ENCODE measurements at places on chromosomes 16 and 17. TPM values are rescaled to one million over a fixed set of nuclear protein-coding genes. Genes with fewer than 3 reads are reported as not detected.

The GRIN2A gene
- total RNA-seq, result 0.30 TPM

GRCh38 chr17:76646712-76647111 is 3.2 kb upstream of the ST6GALNAC1 start:
- DNase-seq, result no peak

DNA sequence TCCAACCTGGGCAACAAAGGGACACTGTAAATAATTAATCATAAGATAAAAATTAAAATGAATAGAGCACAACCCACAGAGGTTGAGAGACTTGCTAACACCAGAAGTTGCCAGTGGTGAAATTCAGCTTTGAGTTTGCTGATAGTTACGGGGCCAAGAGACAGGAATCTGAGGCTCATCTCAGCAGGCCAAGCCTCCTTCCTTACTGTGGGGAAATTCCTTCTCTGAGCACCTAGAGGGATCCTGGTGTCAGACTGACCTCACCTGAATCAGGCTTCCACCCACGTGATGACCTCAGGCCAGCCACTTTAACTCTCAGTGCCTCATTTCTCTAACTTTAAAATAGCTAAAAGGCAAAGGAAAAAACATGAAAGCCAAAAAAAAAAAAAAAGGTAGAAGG is 4.7 kb downstream of the ABAT start:
- no peak for DNase-seq

The GAST gene
- total RNA-seq, result not detected

GRCh38 chr16:75203096-75203495 is 3.9 kb downstream of the CTRB2 start:
- no peak for DNase-seq

The LUC7L3 gene
- 37.7 TPM for total RNA-seq

The DOC2B gene
- total RNA-seq, result 8.7 TPM

Data from lower leg skin (tissue), 4 donors.